RWPE1 (cell line): ENCODE measurements at places on chromosomes 2 and 18.

- no peak for DNase-seq
Measured at GRCh38 chr2:36530178-36530982, 67.6 kb downstream of the FEZ2 start.

GRCh38 chr2:210128961-210129360 lies 42.2 kb downstream of the KANSL1L start:
- no peak for DNase-seq

GRCh38 chr2:240551811-240552210 lies 6.0 kb downstream of the ANKMY1 start:
- DNase-seq, result no peak

DNA sequence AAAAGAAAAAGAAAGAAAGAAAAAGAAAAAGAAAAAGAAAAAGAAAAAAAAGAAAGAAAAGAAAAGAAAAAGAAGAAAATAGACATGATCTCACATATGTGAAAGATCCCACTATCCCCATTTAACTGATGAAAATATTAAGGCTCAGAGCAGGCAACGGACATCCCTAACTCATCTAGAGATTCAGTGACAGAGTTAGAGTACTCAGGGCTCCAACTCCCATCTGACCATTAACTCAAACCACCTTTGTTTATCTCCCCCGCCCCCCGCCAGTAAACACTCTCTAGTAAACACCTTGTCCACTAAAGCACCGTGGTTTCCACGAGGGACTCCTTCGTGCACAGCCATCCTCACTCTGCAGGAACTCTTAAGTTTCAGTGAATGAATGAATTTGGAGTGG lies 142.9 kb downstream of the TGIF1 start:
- no peak for DNase-seq

DNA sequence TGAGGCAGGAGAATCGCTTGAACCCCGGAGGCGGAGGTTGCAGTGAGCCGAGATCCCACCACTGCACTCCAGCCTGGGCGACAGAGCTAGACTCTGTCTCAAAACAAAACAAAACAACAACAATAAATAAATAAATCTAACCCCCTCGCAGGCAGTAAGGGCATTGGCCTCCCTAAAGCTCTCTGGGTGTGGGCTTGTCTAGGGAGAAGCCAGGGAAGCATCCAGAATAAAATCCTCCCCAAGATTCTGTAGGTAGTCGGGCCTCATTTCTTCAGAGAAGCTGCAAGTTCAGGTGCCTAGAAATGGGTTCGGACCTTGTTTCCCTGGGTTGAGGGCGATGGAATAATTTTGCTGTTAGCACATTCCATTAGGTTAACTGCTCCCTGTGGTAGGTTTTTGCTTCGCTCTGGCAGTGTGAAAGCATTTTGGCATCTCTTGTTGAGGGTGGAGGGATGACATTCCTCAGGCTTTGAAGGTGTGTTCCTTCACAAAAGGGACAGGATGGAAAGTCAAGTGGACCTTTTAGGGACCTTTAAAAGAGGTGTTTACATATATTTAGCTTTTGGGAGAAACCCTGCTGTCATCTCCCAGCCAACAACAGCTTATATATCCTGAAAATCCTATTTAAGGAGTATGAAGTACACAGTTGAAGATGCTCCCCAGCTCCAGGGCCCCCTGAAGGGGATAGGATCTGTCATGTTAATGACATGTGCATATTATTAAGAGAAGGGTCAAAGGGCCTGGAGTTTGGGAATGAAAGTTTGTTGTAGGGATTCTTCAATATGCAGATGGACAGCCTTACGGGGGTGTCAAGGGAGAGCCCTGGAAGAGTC lies 17.7 kb downstream of the MYCN start:
- DNase-seq, result no peak

DNA sequence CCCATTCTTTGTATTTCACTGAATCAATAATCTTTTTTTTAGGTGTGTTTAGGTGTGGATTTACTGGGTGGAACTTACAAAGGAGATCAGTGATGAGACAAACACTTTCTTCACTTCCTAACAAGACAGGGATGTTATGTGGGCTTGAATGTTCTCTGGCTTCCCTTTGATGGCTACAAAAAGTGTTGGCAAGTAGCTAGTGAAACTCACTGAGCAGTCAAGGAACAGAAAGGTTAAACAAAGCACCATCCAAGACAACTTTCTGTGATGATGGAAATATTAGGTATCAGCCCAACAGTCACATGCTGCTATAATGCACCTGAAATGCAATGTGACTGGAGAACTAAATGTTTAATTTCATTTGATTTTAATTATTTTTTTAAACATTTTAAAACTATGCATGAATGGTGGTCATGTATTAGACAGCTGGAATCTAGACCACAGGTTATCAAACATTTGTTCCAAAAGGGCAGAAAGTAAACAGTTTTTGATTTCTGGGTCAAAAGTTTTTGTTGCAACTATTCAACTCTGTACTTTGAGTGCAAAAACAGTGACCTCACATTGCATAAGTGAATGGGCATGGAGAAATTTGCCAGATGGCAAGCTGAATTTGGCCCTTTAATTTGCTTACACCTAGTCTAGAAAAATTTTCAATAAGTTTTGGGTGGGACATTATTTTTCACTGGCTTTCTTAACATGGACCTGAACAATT lies 1272.7 kb upstream of the TMEFF2 start:
- DNase-seq, result no peak

DNA sequence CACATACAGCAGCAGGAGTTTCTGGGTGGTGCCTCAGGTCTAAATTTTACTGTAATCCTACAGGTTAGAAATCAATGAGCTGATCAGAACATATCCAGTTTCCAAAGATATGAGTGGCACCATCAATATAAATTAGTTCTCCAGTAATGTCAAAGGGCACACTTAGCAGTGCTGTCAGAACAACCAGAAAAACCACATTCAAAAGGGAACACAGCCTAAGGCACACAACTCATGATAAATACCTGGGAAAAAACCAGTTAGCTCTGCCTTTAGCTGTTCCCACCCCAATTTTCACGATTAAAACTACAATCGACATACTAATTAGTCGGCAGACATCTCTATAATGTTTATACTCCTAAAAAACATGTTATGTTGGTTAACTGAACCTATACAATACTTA lies 31.5 kb downstream of the ATP8B1 start:
- peak; percentile 23 for DNase-seq

DNA sequence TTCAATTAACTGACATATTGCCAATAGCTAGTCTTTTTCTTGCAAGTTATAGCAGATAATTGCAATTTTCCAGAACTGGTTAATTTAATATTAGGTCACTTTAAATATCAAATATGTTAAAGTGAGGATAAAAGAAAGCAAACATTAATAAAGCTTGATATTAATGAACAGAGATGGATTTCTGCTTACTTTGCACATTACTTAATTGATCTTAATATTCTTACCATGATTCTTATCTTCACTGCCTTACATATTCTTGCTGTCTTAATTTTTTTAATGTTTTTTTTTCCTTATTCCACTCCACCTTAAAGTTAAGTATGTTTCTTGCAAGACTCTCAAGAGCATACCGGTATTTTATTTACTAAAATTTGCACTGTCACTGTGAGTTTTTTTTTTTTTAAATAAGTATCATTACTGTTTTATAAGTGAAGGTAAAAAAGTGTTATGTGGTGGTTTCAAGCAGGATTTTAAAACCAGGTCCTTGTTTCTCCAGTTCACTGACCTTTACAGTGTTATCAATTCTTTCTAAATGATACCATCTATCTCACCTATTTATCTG lies 33.9 kb downstream of the PPP3R1 start:
- DNase-seq, result no peak

GRCh38 chr18:51425889-51426288 lies 228.4 kb upstream of the MEX3C start:
- DNase-seq, result no peak

DNA sequence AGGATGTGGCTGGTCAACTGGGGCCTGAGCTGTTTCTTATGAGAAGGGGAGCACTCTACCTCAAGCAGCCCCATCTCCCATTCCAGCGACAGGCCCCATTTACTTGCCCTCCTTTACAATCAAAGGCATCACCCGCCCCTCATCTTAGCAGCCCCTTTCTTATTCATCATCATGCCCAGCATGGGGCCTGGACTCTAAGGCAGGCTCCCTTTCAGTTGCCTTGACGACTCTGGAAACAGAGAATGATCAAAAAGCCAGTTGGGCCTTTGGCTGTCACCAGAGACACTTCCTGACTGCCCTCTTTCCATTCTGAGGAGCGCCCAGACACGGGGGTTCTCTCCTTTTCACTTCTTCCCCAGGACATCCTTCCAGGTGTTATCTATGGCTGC lies 11.2 kb downstream of the CELF4 start:
- no peak for DNase-seq
